Tibial nerve (tissue), 4 donors: ENCODE measurements at places on chromosomes 5 and 9. TPM values are rescaled to one million over a fixed set of nuclear protein-coding genes. Genes with fewer than 3 reads are reported as not detected.

The RNF180 gene
- total RNA-seq = 6.0 TPM

The RPP25L gene
- 45.9 TPM for total RNA-seq

GRCh38 chr5:132480893-132481595, 9.5 kb downstream of the IRF1 start:
- no peak for DNase-seq

- no peak for DNase-seq
Measured at GRCh38 chr9:93010704-93011103, 47.8 kb upstream of the SUSD3 start.

DNA sequence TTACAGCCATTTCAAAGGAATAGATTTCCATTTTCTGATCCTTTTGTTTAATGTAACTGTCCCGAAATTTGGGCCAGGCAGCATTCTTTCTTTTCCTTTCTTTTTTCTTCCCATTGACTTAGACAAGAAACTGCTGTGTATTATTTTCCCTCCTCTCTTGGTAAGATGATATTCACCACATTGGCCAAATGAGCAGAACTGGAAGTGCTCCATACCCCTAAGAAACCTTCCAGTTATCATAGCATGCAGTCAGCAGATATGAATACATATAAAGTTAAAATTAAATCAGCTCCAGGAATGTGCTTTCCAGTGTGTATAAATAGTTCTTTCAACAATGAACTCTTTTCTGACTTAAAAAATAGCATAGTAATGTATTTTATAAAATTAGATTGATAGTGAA, 168.5 kb upstream of the GAS1 start:
- no peak for DNase-seq
